ENCODE measurements at places on chromosomes 7 and 10. TPM values are rescaled to one million over a fixed set of nuclear protein-coding genes. Genes with fewer than 3 reads are reported as not detected.

Gene VSTM2A
- total RNA-seq: not detected

Gene MMD2
- total RNA-seq: not detected

Gene LIPF
- not detected for total RNA-seq

Gene UCMA
- total RNA-seq: 2.6 TPM

Gene SPACDR
- total RNA-seq: 1.2 TPM

Gene TMEM270
- total RNA-seq: not detected

Gene TAS2R5
- total RNA-seq: 1.1 TPM

Gene CAV2
- total RNA-seq: 33.6 TPM

All from muscle of leg (tissue), 16 donors.